ENCODE measurements at places on chromosomes 1 and 21. TPM values are rescaled to one million over a fixed set of nuclear protein-coding genes. Genes with fewer than 3 reads are reported as not detected.

The PLA2G2A gene
- 170 TPM for total RNA-seq

The TNFAIP8L2 gene
- total RNA-seq, result 0.64 TPM

- H3K36me3 ChIP-seq, result no peaks in the 10 kb centered on the region
- DNase-seq, result no peak
- H3K4me3 ChIP-seq, result no peak overlapping the region
- H3K27ac ChIP-seq, result no peak overlapping the region
These were observed 19.7 kb upstream of the RAB4A start for GRCh38 chr1:229251185-229251584.

DNA sequence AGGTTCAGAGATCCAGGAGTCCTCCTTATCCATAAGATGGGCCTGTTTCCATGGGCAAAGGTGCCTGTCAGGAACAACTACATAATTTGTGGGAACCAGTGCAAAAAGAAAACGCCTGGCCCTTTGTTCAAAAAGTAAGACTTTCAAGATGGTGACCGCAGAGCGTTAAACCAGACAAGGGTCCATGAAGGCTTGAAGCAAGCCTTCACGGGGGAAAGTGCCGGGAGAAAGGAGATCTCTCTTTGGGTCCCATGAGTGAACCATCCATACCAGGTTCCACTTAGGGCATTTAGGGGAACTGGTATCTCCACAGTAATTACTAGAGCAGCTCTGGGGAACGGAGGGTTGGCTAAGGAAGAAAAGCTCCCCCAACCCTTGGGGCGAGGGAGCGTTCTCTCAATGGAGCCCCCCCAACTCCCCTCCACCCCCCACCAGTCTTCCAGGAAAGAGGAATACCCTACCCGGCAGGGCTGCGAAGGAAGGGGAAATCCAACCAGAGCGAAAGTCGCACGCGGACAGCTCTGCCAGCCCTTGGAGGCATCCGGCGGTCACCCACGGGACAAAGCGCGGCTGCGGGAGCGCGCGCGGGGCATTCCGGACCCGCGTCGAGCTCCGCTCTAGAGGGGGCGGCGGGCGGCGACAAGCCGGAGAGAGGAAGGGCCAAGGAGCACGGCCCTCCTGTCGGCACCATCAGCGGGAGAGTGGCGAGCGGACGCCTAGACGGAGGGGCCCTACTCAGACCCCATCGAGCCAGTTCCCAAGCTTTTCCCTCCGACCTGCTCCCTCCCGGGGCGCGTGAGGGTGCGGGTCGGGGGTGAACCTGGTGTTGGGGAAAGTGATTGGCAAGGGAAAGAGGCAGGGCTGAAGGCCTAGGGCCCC is 687 bp upstream of the RASSF5 start:
- H3K4me3 ChIP-seq, result peak overlapping the region; percentile 55
- H3K36me3 ChIP-seq, result no peaks in the 10 kb centered on the region
- DNase-seq, result no peak
- peaks cover 9% of the 10 kb centered on the region for H3K4me1 ChIP-seq
- H3K27ac ChIP-seq, result no peak overlapping the region
